ENCODE measurements at places on chromosomes 11 and 22. TPM values are rescaled to one million over a fixed set of nuclear protein-coding genes. Genes with fewer than 3 reads are reported as not detected.

DNA sequence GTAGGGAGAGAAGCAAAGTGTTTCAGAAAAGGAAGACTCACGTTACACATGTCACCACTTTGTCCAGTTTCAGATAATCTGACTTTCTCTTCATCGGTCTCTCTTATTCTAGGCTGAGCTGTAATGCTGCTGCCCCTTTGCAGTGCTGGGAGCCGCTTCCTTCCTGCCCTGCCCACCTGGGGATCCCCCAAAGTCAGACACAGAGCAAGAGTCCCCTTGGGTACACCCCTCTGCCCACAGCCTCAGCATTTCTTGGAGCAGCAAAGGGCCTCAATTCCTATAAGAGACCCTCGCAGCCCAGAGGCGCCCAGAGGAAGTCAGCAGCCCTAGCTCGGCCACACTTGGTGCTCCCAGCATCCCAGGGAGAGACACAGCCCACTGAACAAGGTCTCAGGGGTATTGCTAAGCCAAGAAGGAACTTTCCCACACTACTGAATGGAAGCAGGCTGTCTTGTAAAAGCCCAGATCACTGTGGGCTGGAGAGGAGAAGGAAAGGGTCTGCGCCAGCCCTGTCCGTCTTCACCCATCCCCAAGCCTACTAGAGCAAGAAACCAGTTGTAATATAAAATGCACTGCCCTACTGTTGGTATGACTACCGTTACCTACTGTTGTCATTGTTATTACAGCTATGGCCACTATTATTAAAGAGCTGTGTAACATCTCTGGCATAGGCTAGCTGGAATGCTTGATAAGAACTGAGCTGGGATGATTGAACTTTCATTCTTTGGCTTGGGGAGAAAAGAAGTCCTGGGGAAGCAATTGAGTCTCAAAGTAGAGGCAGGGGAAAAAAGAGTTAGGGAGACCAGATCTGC lies 31.2 kb upstream of the SMIM35 start:
- DNase-seq: no peak

- no peak for DNase-seq
Observed at GRCh38 chr11:10522921-10523320, 18.1 kb downstream of the RNF141 start.

DNA sequence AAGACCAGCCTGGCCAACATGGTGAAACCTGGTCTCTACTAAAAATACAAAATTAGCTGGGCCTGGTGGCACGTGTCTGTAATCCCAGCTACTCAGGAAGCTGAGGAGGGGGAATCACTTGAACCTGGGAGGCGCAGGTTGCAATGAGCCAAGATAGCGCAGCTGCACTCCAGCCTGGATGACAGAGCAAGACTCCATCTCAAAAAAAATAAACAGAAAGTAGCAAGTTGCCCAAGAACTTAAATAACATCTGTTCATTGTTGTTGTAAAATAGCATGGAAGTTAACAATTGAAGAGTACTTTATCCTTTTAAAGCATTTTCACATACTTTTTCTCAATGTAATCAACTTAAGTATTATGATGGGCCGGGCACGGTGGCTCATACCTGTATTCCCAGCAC lies 5.7 kb downstream of the AMBRA1 start:
- no peak for DNase-seq

GRCh38 chr22:24594569-24595120 lies 1.8 kb upstream of the LRRC75B start:
- no peak for DNase-seq

- no peak for DNase-seq
Observed at GRCh38 chr11:128520206-128520887, 67.0 kb downstream of the ETS1 start.

- DNase-seq: no peak
Observed at GRCh38 chr11:117097389-117098268, 599 bp downstream of the SIK3 start.

DNA sequence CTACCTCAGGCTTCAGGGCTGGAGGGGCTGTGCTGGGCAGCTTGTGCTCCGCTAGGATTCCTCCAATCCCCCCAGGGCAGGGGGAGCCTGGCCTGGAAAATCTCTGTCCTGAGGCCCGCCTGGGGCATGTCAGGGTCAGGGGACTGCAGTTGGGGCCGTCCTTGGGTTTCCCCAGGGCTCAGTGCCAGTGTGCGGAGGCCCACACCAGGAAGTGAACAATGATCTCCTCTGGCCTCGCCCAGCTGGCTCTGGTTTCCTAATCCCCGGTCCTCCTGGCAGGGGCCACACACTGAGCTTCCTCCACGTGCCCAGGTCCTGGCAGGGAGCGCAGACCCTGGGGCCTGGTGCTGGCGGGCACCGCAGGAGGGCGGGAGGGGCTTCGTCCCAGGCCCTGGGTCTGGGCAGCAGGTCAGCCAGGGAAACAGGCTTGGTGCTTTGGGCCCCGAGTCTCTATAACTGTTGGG lies 1.4 kb upstream of the MUC2 start:
- DNase-seq: no peak

DNA sequence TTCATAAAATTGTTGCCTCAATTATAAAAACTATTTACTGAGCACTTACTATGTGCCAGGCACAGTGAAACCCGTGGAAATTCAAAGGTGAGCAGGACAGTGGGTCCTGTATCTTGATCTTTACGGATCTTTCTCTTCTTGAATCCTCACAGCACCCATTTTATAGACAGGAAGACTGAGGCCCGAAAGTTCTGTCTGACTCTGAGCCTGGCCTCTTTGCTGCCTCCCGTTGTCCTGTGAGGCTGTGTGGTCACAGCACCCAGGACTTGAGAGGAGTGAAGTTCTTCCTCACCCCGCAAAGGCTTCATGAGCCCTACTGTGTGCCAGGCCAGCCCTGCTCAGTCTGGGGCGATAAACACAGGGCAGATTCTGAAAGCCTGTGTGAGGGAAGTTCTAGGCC lies 13.4 kb upstream of the MN1 start:
- DNase-seq: no peak

DNA sequence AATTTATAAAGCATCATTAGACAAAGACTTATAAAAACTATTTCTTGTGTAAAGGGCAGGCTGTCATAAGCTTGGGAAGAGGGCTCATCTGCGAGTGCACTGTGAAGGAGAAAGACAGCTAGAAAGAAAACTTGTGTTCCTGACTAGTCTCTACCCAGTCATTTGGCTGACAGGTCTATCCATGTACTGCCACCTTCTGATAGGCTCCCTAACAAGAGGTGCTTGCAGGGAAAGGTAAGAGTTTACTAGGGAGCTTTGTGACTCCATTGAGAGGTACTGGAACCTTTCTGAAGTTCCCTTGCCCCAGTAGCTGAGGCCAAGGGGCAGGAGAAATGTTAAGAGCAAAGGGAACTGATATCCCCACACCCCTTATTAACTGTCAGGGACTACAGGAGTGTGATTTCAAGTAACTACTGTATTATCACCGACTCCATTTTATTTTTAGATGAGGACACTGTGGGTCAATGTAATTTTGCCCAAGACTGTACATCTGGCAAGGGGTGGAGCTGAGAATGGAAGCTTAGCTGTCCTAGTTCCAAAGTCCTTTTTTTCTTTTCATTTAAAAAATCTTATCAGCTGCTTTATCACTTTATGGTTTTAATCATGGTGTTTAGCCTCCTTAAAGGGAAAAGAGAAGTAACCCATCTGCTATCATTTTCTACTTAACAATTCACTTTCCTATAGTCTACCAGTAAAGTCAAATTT lies 129.4 kb downstream of the ARHGAP20 start:
- no peak for DNase-seq

GRCh38 chr11:93396316-93396715 lies 65.8 kb downstream of the DEUP1 start:
- DNase-seq: no peak

DNA sequence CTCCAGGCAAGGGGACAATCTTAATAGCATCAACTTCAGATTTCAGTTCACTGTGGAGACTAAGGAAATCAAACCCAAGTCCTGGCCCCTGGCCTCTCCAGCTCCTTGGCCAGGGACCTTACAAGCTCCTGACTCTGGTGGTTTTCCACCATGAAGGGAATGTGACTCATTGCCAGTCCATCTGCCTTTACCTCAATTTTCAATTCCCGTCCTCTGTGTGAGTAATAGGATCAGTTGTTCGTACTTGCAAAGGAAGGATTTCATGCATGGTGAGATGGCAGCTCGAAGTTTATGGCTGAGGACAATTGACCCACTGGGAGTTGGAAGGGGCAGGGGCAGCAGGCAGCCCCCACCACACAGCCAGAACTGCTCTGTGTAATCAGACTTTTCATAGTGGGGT lies 42.5 kb downstream of the INSC start:
- DNase-seq: no peak

DNA sequence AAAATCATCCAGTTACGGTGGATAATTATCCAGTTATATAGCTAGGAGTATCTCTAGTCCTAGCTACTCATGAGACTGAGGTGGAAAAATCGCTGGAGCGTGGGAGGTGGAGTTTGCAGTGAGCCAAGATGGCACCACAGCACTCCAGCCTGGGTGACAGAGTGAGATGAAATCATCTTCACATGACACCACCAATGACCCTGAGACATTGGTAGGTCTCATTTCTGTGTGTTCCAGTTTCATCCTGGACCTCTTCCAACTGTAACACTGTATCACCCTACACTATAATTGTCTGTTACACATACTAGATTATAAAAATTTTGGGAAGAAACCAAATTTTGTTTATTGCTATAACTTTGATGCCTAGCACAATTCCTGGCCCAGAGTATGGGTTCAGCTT lies 446.8 kb downstream of the TMEM135 start:
- no peak for DNase-seq

- DNase-seq: no peak
Observed at GRCh38 chr11:76587820-76588454, 82.6 kb downstream of the LRRC32 start.

DNA sequence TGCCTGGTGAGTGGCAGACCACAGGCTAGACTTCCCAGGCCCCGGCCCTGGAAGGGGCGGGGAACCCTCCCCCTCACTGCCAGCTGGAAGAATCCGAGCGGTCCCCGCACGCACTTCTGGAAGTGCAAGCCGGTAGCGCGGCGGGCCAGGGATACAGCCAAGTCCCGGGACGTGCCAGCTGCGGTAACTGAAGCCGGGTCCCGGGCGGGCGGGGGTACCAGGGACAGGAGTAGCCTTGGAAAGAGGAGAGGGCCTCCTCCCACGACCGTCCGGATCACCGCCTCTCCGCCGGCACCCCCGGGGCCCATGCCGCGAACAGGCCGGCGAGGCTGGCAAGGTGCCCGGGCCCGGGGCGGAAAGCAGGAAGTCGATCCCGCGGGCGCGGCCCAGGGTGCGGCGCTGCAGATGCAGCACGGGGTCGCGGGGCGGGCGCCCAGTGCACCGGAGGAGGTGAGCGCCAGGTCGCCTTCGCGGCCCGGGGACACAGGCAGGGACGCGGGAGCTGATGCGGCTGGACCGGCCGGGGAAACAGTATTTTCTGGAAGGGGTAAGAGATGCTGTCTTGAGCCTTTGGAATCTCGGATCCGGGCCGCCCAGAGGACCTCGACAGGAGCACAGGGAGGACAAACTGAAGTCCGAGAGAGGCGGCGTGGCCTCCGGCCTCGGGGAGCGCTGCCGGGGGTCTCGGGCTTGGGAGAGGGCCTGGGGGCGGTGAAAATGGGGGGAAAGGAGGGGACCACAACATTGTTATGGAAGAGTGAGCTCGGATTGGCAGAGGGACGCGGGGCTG lies 783 bp upstream of the SLC35C1 start:
- peak; percentile 78 for DNase-seq

GRCh38 chr11:29432719-29433325 lies 584.0 kb downstream of the KCNA4 start:
- no peak for DNase-seq

DNA sequence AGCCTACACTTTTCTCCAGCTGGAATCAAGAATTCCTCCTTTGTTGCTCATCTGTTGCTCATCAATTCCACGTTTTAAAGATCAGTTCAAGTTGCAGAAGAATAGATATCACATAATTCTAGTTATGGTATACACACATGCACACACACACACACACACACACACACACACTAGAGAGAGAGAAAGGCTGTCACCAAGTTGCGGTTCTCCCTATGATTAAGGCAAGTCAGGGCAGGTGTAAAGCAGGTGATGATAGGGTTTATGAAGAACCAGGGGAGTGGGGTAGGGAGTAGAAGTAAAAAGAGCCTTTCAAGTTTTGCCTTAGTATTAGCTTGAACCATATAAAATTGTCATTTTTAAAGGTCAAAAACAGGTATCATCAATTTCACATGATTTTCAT lies 31.7 kb upstream of the TMPRSS4 start:
- no peak for DNase-seq

The LRRC4C gene
- total RNA-seq: 0.95 TPM

The DDI1 gene
- total RNA-seq: not detected

The OR51B4 gene
- total RNA-seq: not detected

The HBG1 gene
- total RNA-seq: not detected

The OR5A1 gene
- total RNA-seq: not detected
